ENCODE measurements at places on chromosomes 6 and 20.
A peak's percentile ranks its signal among the peaks of the same experiment; 100 is the strongest.

DNA sequence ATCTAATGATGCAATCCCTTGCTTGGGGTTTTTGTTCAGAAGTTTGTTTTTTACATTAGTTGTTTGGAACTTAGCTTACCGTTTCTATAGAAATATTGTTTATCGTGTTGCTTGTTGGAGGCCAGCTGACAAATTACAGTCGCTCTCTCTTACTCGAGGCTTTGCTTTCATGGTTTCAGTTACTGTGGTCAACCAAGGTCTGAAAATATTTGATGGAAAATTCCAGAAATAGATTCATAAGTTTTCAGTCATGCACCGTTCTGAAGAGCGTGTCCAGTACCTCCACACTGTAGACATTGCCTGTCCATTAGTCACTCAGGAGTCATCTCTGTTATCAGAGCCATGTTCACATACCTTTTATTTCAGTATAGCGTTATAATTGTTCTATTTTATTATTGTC lies 47.9 kb downstream of the DEK start:
- H3K27me3 ChIP-seq, result no peaks in the 10 kb centered on the region
- no peak overlapping the region for H3K4me3 ChIP-seq
- no peak for DNase-seq
- peaks cover 5% of the 10 kb centered on the region for H3K36me3 ChIP-seq

DNA sequence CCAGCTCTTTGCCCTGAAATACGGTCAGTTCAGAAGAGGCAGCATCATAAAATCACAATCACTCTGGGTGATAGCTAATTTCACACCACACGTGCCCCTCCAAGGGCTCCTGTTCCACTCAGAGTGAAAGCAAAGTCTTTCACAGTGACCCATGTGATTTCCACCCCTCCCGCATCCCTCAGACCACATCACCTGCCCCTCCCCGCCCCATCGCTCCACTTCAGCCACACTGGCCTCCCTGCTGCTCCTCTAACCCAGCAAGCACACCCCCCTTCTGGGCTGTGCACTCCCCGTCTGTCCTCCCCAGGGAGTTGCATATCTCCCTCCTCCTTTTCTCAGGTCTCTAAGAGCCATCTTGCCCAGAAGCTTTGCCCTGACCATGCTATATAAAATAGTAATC lies 74.5 kb downstream of the PSMG4 start:
- DNase-seq, result no peak
- H3K4me1 ChIP-seq, result no peaks in the 10 kb centered on the region
- no peak overlapping the region for H3K27ac ChIP-seq
- H3K4me3 ChIP-seq, result no peak overlapping the region

- DNase-seq, result no peak
- no peaks in the 10 kb centered on the region for H3K4me1 ChIP-seq
- no peak within 1 kb of the TSS for H3K27ac ChIP-seq
- H3K4me3 ChIP-seq, result peak within 1 kb of the TSS; percentile 72
- no peaks in the 10 kb centered on the region for H3K27me3 ChIP-seq
Observed at GRCh38 chr6:116461331-116461931, at the start of gene CALHM6. TSS of gene CALHM6 (plus strand) at chr6:116461375. CDS start at chr6:116461930, 555 bp downstream.

DNA sequence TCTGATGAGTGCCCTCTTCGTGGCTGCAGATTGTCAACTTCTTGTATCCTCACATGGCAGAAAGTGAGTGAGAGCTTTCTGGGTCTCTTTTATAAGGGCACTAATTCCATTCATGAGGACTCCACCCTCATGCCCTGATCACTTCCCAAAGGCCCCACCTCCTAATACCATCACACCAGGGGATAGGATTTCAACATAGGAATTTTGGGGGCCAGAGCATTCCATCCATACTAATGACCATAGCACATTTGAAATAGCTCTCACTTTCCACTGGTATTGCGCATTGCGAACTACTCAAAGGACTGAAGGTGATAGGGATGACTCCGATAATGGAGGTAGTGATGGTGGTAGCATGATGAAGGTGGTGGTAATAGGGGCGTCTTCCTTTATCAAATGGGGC lies 324.3 kb downstream of the PRL start:
- H3K4me3 ChIP-seq, result no peak overlapping the region
- H3K27me3 ChIP-seq, result no peaks in the 10 kb centered on the region
- no peak for DNase-seq
- no peaks in the 10 kb centered on the region for H3K4me1 ChIP-seq

GRCh38 chr20:41592516-41593216 lies 25.5 kb downstream of the CHD6 start:
- no peak overlapping the region for H3K4me3 ChIP-seq
- DNase-seq, result no peak
- H3K27ac ChIP-seq, result no peak overlapping the region
- H3K36me3 ChIP-seq, result no peaks in the 10 kb centered on the region

- no peaks in the 10 kb centered on the region for H3K4me1 ChIP-seq
- no peak overlapping the region for H3K27ac ChIP-seq
- no peak overlapping the region for H3K4me3 ChIP-seq
- H3K27me3 ChIP-seq, result no peaks in the 10 kb centered on the region
Observed at GRCh38 chr20:62323146-62323979, 20.6 kb downstream of the ADRM1 start.

- no peaks in the 10 kb centered on the region for H3K36me3 ChIP-seq
- DNase-seq, result no peak
- no peaks in the 10 kb centered on the region for H3K4me1 ChIP-seq
- no peak overlapping the region for H3K4me3 ChIP-seq
- no peaks in the 10 kb centered on the region for H3K27me3 ChIP-seq
Observed at GRCh38 chr6:141848029-141848890, 284.5 kb upstream of the GJE1 start.
